ENCODE measurements at places on chromosomes 3 and 15. TPM values are rescaled to one million over a fixed set of nuclear protein-coding genes. Genes with fewer than 3 reads are reported as not detected.

Gene UBE3A
- total RNA-seq, result 67.8 TPM

Gene LMAN1L
- total RNA-seq, result not detected

Gene SPTSSB
- not detected for total RNA-seq

Gene KCNH8
- under 0.01 TPM for total RNA-seq

Gene ARHGEF26
- 1.3 TPM for total RNA-seq

Gene SCG3
- total RNA-seq, result not detected

Gene CTXN2
- total RNA-seq, result not detected

Data from fibroblast of lung (primary cell).